ENCODE measurements at places on chromosomes 7 and 10.

- peak; percentile 19 for DNase-seq
Measured at GRCh38 chr7:93159490-93159889, 11.3 kb upstream of the SAMD9L start.

- DNase-seq = no peak
Measured at GRCh38 chr10:488081-488932, 201.2 kb downstream of the DIP2C start.

DNA sequence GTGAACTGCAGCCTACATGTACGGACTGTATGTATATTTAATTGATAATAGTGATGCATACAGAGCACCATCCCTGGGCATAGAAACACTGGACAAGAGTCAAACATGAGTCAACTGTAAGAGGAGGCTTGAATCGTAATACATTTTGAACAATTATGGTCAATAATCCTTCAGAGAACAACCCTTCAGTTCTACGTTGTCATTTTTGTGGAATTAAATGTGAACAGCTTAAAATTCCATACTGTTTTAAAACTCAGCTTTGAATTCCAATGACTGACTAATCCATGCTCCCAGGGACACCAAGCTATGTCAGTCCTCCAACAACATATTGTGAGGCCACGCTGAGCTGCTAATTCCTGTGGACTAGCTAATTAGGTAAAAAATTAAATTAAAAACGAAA lies 41.5 kb upstream of the KMT2E start:
- peak; percentile 95 for DNase-seq

GRCh38 chr10:110077436-110078130 lies 69.8 kb downstream of the ADD3 start:
- DNase-seq = no peak

GRCh38 chr7:72234086-72234485 lies 178.1 kb downstream of the CALN1 start:
- DNase-seq = no peak

- DNase-seq = no peak
Measured at GRCh38 chr7:115328018-115328417, 406.1 kb downstream of the MDFIC start.

Data from HCEC 1CT (cell line).